ENCODE measurements at places on chromosomes 13 and 19.

- peaks cover 34% of the 10 kb centered on the region for H3K4me1 ChIP-seq
- peak; percentile 72 for DNase-seq
- H3K27me3 ChIP-seq = peaks cover 87% of the 10 kb centered on the region
- no peak overlapping the region for H3K4me3 ChIP-seq
These were observed 3.8 kb downstream of the ATP12A start for GRCh38 chr13:24683838-24684599.

DNA sequence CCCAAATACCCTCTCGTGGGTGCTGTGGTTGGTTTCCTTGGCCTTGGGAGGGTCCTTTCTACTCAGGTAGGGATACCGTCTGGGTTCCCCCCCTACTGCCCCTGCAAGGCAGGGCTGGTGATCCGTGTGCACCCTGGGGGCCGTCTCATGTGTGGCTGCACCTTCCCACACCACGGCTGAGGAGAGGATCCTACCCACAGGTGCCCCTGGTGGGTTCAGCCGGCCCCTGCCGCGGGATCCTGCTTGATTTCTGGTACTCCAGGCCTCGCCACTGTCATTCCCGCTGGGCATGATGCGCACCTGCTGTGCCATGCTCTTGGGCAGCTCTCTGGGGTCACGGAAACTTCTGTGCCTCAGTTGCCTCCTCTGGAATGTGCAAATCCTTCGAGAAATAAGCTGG, 30.8 kb downstream of the EFNA2 start:
- no peak overlapping the region for H3K27ac ChIP-seq
- no peak for DNase-seq
- H3K4me1 ChIP-seq = no peaks in the 10 kb centered on the region
- peaks cover 78% of the 10 kb centered on the region for H3K27me3 ChIP-seq
- no peaks in the 10 kb centered on the region for H3K36me3 ChIP-seq

GRCh38 chr13:106550570-106551135, 15.2 kb upstream of the EFNB2 start:
- H3K4me1 ChIP-seq = peaks cover 2% of the 10 kb centered on the region
- H3K36me3 ChIP-seq = peaks cover 44% of the 10 kb centered on the region
- peak overlapping the region; percentile 43 for H3K27ac ChIP-seq
- H3K27me3 ChIP-seq = no peaks in the 10 kb centered on the region
- no peak for DNase-seq

- H3K27ac ChIP-seq = no peak overlapping the region
- no peak overlapping the region for H3K4me3 ChIP-seq
- no peaks in the 10 kb centered on the region for H3K36me3 ChIP-seq
- DNase-seq = no peak
These were observed 286.3 kb downstream of the TBC1D4 start for GRCh38 chr13:75195495-75196146.
